ENCODE measurements at places on chromosomes 3 and 15.
A peak's percentile ranks its signal among the peaks of the same experiment; 100 is the strongest.

- DNase-seq, result peak; percentile 57
These were observed 38.0 kb downstream of the SEMA3G start for GRCh38 chr3:52406791-52407510.

DNA sequence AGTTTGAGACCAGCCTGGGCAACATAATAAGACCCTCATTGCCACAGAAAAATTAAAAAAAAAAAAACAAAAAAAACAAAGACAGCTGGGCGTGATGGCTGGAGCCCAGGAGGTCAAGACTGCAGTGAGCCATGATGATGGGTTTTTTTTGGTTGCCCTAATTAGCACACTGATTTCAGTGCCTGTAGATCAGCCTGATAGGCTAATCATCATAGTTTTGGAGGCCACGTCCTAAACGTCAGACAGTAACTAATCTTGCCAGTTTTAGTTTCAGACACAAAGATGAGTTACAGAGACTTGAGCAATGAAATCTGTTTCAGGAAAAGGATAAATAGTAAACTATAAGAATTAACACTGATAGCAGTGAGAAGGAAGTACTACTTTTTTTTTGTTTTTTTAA lies 55.4 kb downstream of the LRCH3 start:
- no peak for DNase-seq

- no peak for DNase-seq
These were observed 20.6 kb downstream of the MEIS2 start for GRCh38 chr15:37079726-37080125.

GRCh38 chr3:12413721-12414255 lies 70.5 kb upstream of the TSEN2 start:
- DNase-seq, result no peak

All from sciatic nerve (tissue), 2 donors.